ENCODE measurements at places on chromosomes 5 and 9.

GRCh38 chr5:10632110-10632761 lies 68.4 kb downstream of the ANKRD33B start:
- no peak for DNase-seq

DNA sequence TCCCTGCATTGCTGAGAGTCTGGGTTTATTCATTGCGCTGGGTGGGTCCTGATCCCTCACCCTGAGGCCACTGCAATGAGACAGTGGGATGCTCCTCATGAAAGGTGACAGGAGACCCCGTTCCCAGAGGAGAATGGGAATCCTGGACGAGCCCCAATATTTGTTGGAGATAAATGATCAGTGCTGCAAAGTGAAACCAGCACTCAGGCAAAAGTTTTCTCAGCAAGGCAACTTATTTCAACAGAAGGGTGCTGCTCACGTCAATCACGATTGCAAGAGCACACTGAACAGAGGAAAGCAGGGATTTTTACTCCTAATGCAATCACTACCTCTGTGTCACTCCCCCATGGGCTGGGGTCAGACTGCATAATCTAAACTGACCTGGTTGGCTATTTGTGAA lies 110.2 kb upstream of the MAMDC2 start:
- DNase-seq = no peak

GRCh38 chr9:70120834-70121510 lies 77.3 kb downstream of the MAMDC2 start:
- peak; percentile 74 for DNase-seq

GRCh38 chr5:137264573-137264972 lies 234.6 kb downstream of the SPOCK1 start:
- no peak for DNase-seq

DNA sequence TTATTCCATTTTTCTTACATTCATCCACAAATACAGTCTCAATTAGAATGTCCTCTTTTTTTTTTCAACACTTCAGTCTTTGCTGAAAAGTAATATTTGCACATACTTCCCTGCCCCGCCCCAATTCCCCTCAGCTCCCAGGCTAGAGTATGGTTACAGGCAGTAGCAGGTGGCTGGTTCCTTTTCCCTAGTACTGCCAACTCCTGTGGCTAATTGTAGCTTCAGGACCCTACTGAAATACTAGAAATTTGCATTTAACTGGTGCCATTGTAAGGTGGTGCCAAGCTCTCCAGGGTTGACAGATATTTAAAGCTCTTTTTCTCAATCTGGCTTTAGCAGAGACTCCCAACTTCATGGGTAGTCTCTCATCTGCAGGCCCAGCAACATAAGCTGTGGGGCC lies 80.3 kb downstream of the FAM81B start:
- DNase-seq = no peak

- peak; percentile 92 for DNase-seq
Observed at GRCh38 chr5:168468836-168469235, 17.4 kb upstream of the RARS1 start.

GRCh38 chr5:129569295-129569694 lies 109.2 kb downstream of the ADAMTS19 start:
- DNase-seq = no peak

GRCh38 chr5:41252036-41252435 lies 38.7 kb upstream of the C6 start:
- no peak for DNase-seq

DNA sequence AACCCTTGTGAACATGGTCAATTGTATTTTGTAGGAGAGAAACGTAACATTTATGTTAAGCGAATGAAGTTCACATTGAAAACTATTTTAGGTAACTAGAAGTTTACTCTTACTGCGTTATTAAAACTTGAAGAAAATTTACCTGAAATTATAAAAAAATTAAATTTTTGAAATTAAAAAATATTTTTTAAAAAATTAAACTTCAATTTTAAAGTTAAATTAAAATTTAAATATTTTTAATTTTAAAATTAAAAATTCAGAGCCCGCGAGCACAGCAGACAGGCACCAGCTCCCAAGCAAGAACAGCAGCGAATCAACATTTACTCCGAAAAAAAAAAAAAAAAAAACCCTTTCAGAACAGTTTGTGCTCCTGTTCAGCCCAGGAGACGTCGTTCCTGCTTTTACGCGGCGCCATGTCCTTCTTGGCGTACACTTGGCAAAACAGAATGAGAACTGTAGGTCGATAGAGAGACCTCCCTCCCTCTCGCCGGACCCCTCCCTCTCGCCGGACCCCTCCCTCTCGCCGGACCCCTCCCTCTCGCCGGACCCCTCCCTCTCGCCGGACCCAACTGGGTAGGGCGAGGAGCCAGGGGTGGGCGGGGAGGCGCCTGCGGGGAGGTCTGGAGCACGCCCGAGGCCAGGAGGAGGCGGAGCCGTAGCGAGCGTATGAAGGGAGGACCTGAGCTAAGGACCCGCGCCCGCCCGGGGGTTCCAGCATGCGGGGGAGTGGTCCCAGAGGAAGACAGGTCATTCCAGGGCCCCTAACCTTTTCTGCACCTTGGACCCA lies 235.8 kb downstream of the ROR2 start:
- DNase-seq = peak; percentile 88

- peak; percentile 5 for DNase-seq
Observed at GRCh38 chr5:134736173-134736812, 2.1 kb upstream of the CAMLG start.

GRCh38 chr5:113039229-113039933 lies 62.8 kb downstream of the DCP2 start:
- peak; percentile 31 for DNase-seq

- DNase-seq = no peak
Observed at GRCh38 chr5:181168595-181169118, 21.3 kb downstream of the OR2V2 start.

DNA sequence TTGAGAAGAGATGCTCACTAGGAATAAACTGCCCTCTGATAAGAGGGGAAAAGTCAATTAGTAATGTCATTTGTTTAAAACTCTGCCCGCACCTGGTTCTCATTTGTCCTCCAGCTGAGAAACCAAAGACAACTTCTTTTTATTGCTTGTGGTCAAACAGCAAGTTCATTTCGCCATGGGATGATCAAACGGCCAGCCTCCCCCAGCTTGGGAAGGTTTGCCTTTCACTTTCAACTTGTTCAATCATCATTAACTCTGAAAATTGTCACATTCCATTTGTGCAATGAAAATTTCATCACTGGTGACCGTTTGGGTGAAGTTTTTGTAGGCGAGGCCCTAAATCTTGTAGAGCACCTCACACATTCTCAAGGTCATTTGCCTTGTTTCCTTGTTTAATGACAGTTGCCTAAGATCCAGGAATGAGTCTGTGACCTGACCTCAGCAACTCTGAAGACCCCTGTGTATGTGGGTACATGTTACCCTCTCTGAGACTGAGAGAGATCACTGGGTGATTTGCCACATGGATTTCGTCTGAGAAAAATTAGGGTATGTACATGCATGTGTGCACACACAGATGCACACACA lies 117.7 kb downstream of the MARCHF3 start:
- no peak for DNase-seq

DNA sequence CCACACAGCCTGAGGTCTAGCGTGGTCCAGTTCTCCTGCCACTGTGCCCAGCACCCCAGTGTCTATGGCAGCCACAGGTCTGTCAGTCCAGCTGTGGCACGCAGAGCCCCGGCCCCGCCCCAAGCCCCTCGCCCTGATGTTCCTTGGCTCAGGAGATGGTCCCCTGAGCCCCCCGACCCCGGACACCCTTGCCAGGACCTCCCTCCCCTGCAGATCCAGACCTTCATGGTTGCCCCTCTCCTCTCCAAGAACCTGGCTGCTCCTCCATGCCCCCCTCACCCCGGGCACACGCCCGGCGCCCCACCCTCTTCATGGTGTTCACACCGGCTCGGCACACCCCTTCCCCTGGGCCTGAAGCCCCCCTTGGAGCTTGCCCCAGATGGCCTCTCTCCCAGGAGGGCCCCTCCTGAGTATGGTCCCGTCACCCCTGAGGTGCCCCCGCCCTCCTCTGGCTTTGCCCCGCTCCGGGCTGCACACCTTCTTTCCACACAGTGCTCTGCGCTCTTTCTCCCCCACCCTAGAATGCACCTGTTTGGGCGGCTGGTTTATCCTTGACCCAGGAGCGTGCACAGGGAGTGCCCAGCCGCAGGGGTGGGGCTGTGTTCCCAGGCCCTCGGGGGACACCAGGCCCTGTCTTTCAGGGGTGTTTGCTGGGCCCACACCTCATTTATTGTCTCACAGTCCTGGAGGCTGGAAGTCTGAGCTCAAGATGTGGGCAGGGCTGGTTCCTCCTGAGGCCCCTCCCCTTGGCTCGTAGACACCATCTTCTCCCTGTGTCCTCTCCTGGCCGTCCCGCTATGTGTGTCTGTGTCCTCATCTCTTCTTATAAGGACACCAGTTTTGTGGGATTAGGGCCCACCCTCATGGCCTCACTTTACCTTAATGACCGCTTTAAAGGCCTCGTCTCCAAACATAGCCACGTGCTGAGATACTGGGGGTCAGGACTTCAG lies 37.6 kb downstream of the KCNT1 start:
- DNase-seq = no peak

Data from osteoblast (primary cell).